Neural progenitor cell (in vitro differentiated cells): ENCODE measurements at places on chromosomes 16 and 17. TPM values are rescaled to one million over a fixed set of nuclear protein-coding genes. Genes with fewer than 3 reads are reported as not detected.

GRCh38 chr17:66687570-66688284 is 147.2 kb upstream of the CACNG5 start:
- no peak overlapping the region for H3K4me3 ChIP-seq
- H3K4me1 ChIP-seq, result peaks cover 13% of the 10 kb centered on the region
- H3K36me3 ChIP-seq, result no peaks in the 10 kb centered on the region
- no peak overlapping the region for H3K27ac ChIP-seq

DNA sequence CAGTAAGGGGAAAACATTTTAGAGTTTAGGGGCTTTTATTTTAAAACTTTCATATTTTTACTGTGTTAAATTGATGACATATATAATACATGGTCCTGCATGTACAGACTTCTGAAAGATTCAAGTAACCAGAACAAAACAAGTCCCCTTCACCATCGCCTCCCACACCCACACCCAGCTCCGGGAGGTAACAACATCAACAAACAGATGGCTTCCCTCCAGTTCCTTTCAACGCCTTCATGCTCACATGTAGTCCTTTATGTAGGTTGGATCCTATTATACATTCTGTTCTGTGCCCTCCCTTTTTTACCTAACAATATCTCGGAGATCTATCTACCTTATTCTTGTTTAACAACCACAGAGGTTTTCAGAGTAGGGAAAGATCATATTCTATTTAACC is 30.5 kb downstream of the GINS3 start:
- peaks cover 43% of the 10 kb centered on the region for H3K4me1 ChIP-seq
- no peak for DNase-seq
- no peak overlapping the region for H3K4me3 ChIP-seq
- no peaks in the 10 kb centered on the region for H3K27me3 ChIP-seq

DNA sequence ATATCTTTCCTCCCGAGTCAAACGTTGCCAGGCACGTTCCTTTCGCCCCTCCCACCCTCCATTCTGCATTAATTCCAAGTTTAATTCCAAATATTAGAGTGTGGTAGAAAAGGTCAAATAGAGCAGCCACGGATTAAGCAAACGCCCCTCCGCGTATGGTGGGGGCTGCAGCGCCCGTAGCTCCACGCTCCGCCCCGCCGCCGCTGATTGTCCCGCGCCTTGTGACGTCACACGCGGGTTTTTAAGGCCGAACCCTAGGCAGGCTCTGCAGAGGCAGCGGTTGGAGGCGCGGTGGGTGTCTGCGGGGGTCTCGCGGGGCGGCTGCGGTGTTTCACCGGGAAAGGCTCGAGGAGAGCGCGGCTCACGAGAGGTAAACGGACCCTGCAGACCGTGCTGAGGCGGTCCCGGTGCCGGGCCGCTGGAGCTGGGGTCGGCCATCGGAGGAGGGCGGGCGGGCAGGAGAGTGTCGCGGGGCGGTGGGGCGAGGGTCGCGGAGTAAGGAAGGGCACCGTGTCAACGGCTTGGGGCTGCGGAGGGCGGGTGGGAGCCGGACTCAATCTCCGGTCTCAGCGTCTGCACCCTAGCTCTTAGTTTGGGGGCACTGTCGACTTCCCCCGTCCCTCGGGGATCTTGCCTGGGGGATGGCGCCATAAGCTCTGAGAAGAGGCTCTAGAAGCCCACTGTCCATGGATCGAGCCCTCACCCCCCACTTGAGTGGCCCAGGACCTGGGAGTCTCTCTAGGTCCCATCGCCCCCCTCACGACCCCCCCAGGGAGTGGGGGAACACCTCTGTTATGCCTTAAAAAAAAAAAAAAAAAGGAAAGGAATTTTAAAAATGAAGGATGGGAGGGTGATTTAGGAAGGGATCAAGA is at the start of gene ARL4D:
Gene ARL4D (plus strand): TSS at position 270 of the 872 bp plus-strand sequence. CDS start 740 bp downstream, outside the sequence.
- no peak within 1 kb of the TSS for H3K27ac ChIP-seq
- peaks cover 14% of the 10 kb centered on the region for H3K4me1 ChIP-seq
- H3K4me3 ChIP-seq, result peak within 1 kb of the TSS; percentile 81
- H3K27me3 ChIP-seq, result no peaks in the 10 kb centered on the region
- DNase-seq, result peak; percentile 94
- H3K36me3 ChIP-seq, result no peaks in the 10 kb centered on the region

- peak overlapping the region; percentile 16 for H3K27ac ChIP-seq
- no peaks in the 10 kb centered on the region for H3K36me3 ChIP-seq
- H3K4me3 ChIP-seq, result peak overlapping the region; percentile 19
- peak; percentile 71 for DNase-seq
Observed at GRCh38 chr17:77540975-77541374, 400.2 kb downstream of the SEC14L1 start.

Gene TBC1D3B
- total RNA-seq, result 3.3 TPM in 1 of 2 replicates, not detected in the other

Gene APOH
- not detected in 2 replicates for total RNA-seq

Gene SMIM22
- not detected in 2 replicates for total RNA-seq
